Karpas-422 (cell line): ENCODE measurements at places on chromosomes 1 and 21. TPM values are rescaled to one million over a fixed set of nuclear protein-coding genes. Genes with fewer than 3 reads are reported as not detected.
A peak's percentile ranks its signal among the peaks of the same experiment; 100 is the strongest.

The TPTE gene
- total RNA-seq = not detected in 2 replicates

The CYP4A22 gene
- not detected in 2 replicates for total RNA-seq

The RHEX gene
- not detected in 2 replicates for total RNA-seq

The GPR153 gene
- total RNA-seq = 3.4 and 3.9 TPM in 2 replicates

The TTC24 gene
- 2.9 and 7.8 TPM in 2 replicates for total RNA-seq

DNA sequence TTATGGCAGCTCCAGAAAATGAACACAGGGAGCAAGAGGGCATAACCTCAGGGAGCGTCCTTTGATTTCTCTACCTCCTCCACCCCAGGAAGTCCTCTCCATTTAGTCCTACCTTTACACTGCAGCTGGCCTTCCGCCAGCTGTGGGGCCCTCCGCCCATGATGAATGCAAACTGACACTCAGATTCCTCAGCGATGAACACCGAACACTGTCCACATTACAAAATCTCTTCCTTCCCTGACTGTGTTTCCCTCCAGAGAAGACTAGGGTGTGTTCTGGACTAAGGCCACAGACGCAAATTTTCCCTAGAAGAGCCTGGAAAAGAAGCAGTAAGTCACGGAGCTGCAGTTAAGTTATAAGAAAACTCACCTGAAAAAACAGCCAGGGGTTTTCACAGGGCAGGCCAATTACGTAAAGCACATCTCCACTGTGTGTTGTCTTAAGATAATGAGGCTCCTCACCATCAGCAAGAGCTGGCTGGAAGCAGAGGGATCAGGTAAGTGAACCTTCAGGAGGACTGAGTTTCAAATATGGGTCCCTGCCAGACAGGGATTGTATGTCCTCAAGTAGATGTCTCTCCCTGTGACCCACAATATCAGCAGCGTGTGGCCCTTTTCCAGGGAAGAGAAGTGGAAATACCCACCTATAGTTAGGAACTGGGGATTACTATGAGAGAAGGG lies 46.3 kb upstream of the ATP1B1 start:
- no peak for DNase-seq

DNA sequence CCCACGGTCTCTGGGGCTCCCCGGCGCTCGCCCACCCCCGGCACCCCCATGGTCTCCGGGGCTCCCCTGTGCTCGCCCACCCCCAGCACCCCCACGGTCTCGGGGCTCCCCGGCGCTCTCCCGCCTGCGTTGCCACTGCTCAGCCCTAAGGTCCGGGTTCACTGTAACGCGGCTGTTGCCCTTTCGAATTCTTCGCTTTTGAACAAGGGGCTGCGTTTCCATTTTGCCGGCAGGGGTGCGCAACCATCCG lies 5.2 kb upstream of the FTCD start:
- no peak for DNase-seq

DNA sequence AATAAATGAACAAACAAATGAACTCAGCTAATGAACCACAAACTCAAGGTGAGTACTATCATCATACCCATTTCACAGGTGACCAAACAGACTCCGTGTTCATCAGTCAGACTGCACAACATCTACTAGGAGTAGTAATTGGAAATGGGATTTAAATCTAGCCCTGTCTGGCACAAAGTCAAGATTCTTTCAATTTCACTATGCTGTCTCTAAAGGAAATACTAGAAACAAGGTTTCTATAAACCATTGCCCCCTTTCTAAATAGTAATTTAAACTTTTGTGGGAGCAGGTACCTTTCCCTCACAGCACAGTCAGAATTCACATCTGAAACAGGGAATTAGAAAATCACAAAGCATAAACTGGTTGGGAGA lies 160.3 kb downstream of the TGFBR3 start:
- no peak for DNase-seq

- no peak for DNase-seq
These were observed 95.3 kb downstream of the CASZ1 start for GRCh38 chr1:10701145-10701544.

- no peak for DNase-seq
These were observed 82.8 kb downstream of the DYRK1A start for GRCh38 chr21:37449302-37449937.

- peak; percentile 77 for DNase-seq
These were observed 17.8 kb upstream of the PGM1 start for GRCh38 chr1:63575340-63575826.

DNA sequence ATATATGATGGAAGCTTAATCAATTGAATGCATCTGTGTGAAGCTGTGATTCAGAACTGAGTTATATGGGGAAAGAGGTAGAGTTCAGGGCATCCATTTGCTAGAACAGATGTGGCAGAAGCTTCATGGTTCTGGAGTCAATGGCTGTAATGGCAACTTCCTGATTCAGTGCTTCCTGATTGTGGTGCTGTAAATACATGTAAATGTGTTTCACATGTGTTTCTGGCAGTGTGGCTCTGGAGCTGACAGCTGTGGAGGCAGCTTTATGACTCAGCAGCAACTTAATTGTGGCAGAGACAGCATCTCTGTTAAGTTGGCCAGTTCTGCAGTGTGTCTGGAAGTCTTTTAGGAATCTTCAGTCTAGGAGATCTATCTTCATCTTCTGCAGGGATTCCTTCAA lies 226.6 kb upstream of the ZRANB2 start:
- no peak for DNase-seq

DNA sequence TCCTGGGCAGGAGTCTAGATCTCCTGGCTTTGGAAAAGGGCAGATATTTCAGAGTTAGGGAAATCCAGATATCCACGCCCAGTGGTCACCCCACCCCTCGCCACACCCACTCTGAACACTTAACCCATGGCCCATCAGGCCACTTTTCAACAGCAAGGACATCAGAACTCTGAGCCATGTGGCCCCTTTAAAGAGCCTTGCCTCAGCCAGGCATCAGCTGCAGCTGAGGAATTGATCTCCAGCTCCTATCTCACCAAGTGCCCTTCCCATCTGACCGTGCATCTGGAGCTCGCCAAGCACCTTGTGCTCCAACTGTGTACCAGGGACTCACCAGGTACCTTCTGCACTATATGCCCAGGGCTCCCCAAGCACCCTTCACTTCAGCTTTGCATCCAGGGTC lies 20.2 kb upstream of the SH2D2A start:
- no peak for DNase-seq

- peak; percentile 66 for DNase-seq
These were observed 1.4 kb downstream of the PPM1J start for GRCh38 chr1:112713466-112714312.

DNA sequence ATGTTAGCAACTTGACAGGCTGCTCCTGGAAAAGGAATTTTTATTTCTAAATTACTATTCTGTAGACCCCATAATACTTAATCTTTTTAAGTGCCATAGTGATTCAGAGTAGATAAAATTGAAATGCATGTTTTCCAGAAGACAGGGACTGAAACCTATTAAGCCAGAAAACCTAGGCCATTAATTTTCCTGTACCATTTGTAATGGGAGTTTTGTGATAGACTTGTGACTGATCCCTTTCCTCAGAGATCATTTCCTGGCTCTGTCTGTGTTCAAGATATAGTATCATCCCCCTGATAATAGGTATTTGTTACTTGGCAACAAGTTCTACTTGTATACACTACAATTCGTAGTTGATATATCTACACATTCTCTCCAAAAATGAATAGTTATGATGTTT lies 1609.8 kb downstream of the AMY1C start:
- no peak for DNase-seq

GRCh38 chr21:39637197-39637970 lies 24.6 kb downstream of the B3GALT5 start:
- DNase-seq = no peak

GRCh38 chr1:207745285-207745684 lies 6.6 kb upstream of the CD46 start:
- no peak for DNase-seq

GRCh38 chr1:67236277-67236676 lies 70.0 kb downstream of the IL23R start:
- DNase-seq = no peak

DNA sequence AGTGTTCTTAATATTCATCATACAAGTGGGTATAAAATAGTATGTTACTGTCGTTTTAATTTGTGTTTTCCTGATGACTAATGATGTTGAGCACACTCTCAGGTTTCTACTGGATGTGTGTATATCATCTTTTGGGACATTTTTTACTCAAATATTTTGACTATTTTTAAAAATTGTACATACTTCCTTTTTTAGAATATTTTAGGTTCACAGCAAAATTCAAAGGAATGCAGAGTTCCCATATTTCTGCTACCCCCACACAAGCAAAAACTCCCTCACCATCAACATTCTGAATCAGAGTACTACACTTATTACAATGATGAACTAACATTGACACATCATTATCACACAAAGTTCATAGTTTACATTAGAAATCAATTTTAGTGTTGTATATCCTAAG lies 114.5 kb downstream of the DPYD start:
- DNase-seq = no peak

- DNase-seq = no peak
These were observed 910 bp downstream of the LCE3A start for GRCh38 chr1:152621993-152622392.

GRCh38 chr21:27047283-27047657 lies 80.4 kb upstream of the ADAMTS5 start:
- no peak for DNase-seq

- DNase-seq = no peak
These were observed 371.7 kb upstream of the BRINP3 start for GRCh38 chr1:190849346-190849745.

GRCh38 chr1:166145499-166145898 lies 21.3 kb downstream of the FAM78B start:
- no peak for DNase-seq

DNA sequence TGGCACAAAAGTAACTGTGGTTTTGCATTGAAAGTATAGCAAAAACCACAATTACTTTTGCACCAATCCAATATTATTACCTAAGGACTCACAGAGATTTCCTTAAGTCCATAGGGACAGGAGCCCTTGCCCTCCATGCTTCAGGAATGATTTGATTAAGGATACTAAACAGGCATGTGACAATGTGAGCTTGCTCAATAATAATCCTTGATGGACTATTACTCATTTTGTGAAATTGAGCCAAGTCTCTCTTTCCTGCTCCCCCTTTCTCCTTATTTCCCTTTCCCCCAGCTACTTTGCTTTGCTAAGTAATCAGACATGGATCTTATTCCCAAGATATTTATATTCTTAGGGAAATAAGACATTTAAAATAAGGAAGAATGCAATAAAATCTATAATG lies 21.6 kb upstream of the RGL1 start:
- no peak for DNase-seq

DNA sequence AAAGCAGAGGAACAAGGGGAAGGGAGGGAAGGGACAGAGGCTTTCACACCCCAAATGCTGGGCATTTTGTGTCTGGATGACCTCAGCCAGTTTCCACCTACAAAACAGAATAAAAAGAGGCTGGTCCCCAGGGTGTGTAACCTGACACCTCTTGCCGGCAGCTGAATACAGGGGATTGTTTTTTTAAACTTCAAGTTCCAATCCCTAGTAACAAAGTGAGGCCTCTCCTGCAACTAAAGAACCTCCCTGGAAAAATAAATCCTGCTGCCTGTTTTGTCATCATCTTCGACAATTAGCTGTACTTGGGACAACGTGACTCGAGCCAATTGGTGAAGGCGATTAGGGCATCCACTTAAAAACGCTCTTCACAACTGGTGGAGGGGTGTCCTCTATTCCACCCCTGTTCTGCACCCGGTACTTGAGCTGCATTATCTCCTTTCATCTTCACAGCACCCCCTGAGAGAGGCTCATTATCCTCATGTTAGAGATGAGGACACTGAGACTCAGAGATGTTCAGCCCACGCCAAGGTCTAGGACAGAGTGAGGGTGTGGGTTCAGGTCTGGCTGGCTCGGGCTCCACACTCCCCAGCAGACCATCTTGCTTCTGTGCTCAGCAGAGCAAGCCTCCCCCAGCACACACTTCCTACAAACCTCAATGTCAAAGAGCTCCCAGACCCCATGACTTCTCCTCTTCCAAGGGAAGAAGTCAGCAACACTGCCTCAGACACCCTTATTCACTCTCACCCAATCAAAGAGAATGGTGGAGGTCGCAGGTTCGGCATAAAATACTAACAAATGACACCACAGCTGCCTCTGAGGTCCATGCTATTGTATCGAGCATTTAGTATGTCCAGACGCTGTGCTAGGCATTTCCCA lies 15.2 kb downstream of the ITPKB start:
- DNase-seq = peak; percentile 76

DNA sequence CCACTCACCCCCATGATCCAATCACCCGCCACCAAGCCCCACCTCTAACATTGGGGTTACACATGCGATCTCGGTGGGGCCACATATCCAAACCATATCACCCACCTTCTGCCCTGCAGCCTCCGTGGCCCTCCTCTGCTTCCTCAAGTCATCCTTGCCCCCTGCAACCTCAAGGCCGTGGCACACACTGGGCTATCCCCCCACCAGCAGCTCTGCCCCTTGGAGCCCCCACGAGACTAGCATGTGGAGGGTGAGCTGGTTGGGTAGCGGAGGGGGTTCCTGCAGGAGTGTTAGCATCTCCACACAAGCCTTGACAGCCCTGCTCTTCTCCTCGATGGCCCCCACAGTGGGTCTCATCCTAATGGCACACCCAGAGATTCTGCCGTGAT lies 100.8 kb downstream of the TOMM20 start:
- DNase-seq = no peak

DNA sequence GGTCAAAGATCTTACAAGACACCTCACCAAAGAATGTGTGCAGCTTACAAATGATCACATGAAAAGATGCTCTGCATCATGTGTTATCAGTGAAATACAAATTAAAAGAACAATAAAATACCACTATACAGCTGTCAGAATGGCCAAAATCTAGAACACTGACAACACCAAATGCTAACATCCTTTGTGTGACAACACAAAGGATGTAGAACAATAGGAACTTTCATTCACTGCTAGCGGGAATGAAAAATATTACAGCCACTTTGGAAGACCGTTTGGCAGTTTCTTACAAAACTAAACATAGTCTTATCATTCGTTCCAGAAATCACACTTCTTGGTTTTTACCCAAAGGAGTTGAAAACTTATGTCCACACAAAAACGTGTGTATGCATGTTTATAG lies 20.6 kb upstream of the SELP start:
- no peak for DNase-seq

DNA sequence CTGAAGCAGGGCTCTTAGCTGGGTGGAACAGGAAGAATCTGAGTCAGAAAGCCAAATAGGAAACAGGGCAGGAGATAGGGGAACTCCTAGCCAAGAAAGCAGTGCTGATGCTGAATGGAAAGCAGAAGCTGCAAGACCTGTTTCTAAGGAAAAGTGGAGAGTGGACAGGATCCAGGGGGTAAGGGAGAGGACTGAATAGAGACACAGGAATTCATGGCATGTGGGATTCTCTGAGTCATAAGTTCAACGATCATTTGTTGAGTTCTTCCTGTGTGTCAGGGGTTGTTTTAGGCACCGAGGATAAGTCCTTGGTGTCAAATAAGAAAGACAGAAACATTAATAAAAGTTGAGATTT lies 153.8 kb upstream of the FGGY start:
- DNase-seq = no peak

DNA sequence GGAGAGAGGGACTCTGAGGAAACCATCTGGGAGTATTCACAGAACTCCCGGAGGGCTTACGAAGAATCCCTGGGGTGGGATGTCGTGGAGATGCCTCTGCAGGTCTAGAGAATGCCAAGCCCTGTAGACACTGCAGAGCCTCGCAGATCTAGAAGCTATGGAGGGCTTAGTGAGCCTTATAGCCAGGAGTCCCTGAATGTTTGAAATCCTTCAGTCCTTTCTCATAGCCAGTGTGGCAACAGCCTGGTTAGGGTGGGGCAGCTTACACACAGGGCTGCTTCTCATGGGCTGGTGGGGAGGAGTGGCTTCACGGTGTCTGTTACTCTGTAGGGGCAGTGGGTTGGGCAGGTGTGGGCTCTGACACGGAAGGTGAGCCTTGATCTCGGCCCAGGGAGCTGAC lies 44.2 kb upstream of the KDM4A start:
- no peak for DNase-seq
